ENCODE measurements at places on chromosomes 2 and 18.
A peak's percentile ranks its signal among the peaks of the same experiment; 100 is the strongest.

DNA sequence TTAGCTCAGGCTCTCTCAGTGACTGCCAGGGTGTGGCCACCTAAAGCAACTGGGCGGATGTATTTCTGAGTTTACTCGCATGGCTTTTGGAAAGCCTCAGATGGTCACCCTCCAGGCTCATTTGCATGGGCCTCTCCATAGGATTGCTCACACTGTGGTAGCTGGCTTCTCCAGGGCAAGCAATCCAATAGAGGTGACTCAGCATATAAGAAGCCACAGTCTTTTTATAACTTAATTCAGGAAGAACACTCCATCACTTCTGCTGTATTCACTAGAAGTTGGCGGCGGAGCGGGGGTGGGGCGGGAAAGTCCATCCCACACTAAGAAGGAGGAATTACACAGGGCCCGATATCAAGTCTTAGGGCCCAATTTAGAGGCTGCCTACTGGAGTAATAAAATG, 3.6 kb upstream of the DOK6 start:
- DNase-seq: no peak

- no peak for DNase-seq
Observed at GRCh38 chr2:174772472-174772801, 8.2 kb upstream of the CHRNA1 start.

GRCh38 chr2:143819190-143819735, 690.0 kb downstream of the ARHGAP15 start:
- DNase-seq: no peak

DNA sequence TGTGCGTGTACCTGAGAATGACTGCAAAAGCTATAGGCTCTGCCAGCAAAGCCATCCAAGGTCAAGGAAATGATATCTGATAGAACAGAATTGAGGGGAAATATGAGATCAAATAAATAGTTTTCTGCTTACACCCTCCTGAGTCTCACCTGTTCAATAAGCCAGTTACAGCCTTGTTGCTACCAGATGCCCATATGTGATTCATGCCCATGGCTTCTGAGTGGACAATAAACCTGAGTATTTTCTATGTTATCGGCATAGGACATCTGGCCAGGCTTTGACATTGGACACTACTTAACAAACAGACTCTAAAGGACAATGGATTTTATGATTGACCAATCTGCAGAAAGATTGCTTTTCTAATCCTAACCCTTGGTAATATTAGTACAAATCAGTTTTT, 297.9 kb downstream of the LRATD1 start:
- DNase-seq: no peak

DNA sequence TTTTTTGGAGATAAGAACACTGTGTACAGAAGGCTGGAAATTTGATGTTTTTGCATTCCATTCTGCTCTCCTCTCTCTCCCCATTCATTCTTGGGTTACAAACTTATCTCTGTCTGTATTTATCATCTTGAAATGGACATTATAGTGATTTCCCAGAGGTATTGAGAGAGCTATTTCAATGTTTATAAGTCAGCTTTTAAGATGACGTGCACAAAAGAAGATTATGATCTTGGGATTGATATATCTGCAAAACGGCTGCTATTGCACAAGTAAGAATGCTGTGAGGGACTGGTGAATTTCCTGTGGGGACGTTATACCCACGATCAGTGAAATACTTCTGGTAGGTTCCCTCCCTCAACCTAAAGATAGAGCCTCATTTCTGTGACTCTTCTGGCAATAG, 61.0 kb upstream of the DTNA start:
- DNase-seq: no peak

- DNase-seq: no peak
Observed at GRCh38 chr18:74078257-74078656, 69.4 kb downstream of the FBXO15 start.

GRCh38 chr2:56177420-56178220, 6.2 kb upstream of the CCDC85A start:
- no peak for DNase-seq

DNA sequence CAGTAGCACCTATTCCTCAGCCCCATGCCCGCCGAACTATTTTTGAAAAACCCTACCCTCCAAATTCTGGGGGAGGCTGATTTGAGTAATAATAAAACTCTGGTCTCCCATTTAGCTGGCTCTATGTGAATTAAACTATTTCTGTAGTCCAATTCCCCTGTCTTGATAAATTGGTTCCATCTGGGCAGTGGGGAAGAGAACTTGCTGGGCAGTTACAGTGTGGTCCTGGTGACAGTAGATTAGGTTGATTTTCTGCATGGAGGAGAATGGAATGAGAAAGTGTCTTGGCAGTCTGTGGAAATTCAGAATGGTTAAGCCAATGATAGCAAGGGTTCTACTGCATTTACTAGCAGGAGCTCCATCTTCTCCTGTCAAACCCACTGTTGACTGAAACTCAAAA, 95.0 kb downstream of the SPP2 start:
- no peak for DNase-seq

DNA sequence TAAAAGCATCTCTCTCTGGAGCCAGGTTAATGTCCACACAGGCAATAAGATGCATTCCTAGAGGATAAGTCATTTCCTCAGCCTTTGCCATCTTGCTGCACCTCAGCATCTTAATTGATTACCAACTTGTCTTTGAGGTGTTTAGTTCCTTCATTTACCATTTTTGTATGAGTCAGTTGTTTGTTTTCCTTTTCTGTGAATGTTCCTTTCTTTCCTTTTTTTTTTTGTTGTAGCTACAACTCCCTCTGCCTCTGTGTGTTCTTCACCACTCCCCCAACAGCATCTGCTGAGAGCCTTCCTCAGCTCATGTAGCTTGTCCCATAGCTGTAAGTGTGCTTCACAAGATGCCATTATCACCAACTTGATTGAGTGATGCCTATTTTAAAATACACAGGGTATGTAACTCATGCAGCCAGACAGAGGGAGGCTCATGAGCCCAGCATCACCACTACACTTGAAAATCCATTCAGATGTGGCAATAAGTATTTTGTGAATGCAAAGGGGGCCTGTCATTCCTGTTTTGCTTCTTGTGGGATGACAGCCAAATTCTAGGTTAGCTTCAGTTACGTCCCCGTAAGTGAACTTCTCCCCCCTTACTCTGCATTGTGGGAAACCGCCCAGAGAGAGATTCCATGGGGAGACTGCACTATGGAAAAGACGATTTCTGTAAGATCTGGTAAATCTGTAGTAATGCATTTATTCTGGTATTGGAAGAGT, 315.9 kb upstream of the ZEB2 start:
- DNase-seq: no peak

- DNase-seq: peak; percentile 68
Observed at GRCh38 chr18:79584491-79585394, 94.9 kb upstream of the CTDP1 start.

GRCh38 chr18:27808683-27809082, 368.2 kb downstream of the CDH2 start:
- no peak for DNase-seq

DNA sequence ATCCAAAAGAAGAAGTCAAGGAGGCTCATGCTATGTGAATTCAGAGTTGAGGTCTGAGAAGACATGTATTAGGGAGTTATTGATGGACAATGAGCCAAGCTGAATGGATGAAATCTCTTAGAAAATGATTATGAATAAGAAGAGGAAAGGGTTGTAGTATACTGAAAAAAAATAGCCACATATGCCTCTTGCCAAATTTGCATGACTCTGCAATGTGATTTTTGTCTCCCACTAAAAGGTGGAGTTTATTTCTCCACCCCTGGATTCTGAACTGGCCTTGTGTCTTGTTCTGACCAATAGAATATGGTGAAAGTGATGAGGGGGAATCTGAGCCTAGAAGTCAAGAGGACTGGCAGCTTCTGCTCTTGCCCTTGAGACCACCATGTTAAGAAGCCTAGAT, 8.6 kb upstream of the ERICH2 start:
- DNase-seq: no peak

- DNase-seq: no peak
Observed at GRCh38 chr2:191384829-191385228, 139.6 kb downstream of the MYO1B start.

GRCh38 chr18:3610813-3611212, 160.8 kb downstream of the TGIF1 start:
- peak; percentile 26 for DNase-seq

- DNase-seq: no peak
Observed at GRCh38 chr2:82411071-82411470, 2048.0 kb downstream of the SUCLG1 start.
